ENCODE measurements at places on chromosomes 5 and 9.

DNA sequence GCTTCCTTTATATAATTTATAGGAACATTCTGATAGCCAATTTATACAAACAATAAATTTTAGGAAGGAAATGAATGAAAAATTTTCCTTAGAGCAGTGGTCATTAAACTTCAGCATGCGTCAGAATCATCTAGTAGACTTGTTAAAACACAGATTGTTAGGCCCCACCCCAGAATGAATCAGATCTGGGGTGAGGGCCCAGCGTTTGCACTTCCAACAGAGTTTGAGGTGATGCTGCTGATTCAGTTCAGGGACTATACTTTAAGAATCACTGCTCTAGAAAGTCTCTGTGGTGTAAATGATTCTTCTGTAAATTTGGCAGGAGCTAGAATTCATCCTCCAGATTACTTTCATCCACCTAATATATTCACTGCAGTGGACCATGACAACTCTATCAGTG is 80.4 kb downstream of the SLC12A2 start:
- DNase-seq = peak; percentile 4

- peak; percentile 87 for DNase-seq
These were observed 51.1 kb upstream of the SNX2 start for GRCh38 chr5:122723606-122724352.

DNA sequence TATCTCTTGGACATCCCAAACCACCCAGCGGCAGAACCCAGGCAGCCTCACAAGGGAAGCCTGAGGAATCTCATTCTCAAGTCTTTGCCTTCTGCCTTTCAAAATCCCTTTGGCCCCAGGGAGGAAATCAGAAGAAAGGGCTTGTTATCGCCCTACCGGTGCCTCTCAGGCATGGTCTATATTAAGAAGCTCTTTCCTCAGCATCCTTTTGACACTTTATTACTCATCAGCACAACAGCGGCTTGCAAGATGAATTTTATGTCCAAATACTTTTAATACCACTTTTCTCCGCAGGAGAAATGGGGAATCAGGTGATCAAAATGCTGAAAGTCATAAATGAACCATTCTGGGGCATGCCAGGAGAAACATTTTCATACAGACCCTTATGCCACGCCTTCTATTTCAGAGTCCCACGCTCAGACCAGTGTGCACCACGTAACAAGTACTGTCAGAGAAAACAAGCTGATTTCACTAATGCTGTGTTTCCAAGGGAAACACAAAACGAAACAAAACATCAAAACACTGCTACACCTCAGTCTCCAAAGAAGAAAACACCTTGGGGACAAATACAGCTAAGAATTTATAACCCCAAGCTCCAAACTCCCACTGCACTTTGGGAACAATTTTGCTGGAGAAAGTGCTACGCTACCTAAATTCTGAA is 30.0 kb downstream of the RAPGEF1 start:
- peak; percentile 44 for DNase-seq

- peak; percentile 39 for DNase-seq
These were observed 27.6 kb upstream of the ABLIM3 start for GRCh38 chr5:149113669-149114068.

- no peak for DNase-seq
These were observed 8.1 kb upstream of the MAT2B start for GRCh38 chr5:163497315-163497714.

GRCh38 chr5:58491216-58491892 is at the start of gene GAPT:
Gene GAPT, plus strand, starts transcription at chr5:58491435. Its CDS starts 3,102 bp downstream, at chr5:58494537.
- DNase-seq = no peak

DNA sequence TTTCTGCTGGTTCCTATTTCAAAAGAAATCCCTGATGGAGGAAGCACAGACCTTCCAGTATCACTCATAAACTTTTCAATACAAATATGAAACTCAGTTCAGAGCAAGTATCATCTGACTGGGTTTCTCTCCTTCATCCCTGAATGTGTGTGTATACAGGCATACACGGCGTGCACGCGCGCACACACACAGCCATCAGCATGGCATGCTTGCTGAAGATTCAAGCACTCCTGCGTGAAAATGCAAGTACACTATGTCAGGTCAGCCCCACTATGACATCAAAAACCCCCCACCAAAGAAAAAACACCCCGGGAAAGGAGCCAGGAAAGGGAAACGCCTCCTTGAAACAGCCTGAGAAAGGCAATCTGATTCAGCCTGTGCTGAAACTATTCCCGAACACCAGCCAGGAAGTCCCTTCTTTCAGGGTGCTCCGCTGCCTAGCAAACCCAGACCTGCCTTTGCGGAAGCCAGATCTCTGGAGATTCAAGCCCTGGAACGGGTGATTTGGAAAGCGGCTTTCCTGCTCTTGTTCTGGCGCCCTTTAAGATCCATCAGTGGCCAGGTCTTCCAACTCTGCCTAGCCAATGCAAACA is 831 bp downstream of the KLHL3 start:
- peak; percentile 30 for DNase-seq

DNA sequence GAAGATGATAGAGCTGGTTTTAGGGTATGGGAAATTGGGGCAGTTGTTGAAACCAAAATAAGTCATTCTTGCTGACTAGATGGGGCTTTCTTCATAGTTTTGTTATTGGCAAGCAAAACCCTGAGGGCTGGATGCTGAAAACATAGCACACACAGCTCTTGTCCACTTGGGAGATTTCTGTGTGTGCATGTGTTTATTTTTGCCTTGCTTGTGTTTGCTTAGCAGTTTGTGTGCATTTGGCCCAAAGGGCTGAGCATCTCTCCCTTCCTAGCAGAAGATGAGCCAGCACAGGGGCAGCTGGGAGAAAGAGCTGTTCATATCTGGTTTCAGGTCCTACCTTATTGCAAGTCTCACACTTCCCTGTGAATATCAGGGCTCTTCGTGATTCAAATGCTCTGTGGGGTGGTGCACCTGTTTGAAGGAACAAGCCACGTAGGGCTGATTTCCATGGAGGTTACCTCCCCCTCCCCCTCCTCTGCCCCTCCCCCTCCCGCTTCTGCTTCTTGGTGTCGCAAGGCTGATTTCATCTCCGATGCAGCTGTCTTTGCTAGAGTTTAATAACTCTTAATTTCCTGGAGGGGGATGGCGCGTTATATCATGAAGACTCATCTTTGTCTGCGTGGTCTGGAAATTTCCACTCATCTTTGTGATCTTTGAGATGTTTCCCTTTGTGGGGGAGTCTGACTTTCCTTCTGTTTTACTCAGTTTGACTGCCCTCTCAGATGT is 296.5 kb downstream of the ARHGAP26 start:
- peak; percentile 25 for DNase-seq

DNA sequence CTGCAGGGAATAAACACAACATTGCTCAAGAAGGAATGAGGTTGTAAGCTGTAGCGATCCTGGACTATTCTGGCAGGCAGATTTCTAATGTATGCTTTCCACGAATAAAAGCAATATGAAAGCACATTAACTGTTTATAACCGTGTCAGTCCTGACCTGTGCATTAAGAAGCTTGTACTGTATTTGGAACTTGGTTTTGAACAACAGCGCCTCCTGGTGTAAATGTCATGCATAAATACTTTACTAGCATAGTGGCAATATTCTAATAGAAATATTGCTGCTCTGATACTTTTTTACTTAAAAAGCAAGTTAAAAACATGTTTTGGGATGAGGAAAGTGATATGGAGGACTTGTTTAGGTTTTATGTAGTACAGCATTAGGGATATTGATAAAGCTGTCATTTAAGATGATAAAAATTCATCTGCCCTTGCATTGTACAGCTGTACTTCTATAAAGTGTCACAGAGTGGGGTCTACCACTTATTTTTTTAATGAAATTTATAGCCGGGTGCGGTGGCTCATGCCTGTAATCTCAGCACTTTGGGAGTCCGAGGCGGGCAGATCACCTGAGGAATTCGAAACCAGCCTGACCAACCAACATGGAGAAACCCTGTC is 70.7 kb upstream of the GNE start:
- DNase-seq = peak; percentile 73

DNA sequence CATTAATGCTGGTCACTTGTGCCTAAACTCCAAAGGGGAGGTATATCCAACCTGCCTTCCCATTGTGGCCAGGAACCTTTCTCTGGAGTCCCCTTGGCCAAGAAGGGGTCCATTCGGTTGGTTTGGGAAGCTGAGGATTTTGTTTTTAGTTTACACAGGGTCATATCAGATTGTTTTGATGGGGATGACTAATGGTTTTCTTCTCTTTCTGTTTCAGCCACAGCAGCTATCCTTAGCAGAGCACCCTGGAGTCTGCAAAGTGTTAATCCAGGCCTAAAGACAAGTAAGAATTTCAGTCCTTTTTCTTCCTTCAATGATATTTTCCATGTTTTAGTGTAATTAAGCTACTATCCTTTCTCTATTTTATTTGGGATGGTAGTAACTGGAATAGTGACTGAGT is 127.8 kb upstream of the CCDC152 start:
- DNase-seq = no peak

DNA sequence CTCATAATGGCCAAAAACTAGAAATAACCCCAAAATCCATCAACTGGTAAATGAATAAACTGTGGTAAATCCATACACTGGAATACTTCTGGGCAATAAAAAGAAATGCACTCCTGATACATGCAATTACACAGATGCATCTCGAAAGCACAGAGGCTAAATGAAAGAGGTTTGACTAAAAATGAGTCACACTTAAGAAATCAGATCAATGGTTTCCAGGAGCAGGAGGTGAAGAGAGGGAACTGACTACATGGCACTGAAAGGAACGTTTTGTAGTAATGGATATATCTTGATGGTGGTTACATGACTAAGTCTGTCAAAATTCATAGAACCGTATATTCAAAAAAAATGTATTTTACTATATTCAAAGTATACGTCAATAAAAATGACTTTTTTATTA is 42.4 kb downstream of the STRBP start:
- no peak for DNase-seq

- peak; percentile 89 for DNase-seq
These were observed 3.5 kb upstream of the ZNF366 start for GRCh38 chr5:72510610-72511181.
